ENCODE measurements at places on chromosomes 13 and 19.

DNA sequence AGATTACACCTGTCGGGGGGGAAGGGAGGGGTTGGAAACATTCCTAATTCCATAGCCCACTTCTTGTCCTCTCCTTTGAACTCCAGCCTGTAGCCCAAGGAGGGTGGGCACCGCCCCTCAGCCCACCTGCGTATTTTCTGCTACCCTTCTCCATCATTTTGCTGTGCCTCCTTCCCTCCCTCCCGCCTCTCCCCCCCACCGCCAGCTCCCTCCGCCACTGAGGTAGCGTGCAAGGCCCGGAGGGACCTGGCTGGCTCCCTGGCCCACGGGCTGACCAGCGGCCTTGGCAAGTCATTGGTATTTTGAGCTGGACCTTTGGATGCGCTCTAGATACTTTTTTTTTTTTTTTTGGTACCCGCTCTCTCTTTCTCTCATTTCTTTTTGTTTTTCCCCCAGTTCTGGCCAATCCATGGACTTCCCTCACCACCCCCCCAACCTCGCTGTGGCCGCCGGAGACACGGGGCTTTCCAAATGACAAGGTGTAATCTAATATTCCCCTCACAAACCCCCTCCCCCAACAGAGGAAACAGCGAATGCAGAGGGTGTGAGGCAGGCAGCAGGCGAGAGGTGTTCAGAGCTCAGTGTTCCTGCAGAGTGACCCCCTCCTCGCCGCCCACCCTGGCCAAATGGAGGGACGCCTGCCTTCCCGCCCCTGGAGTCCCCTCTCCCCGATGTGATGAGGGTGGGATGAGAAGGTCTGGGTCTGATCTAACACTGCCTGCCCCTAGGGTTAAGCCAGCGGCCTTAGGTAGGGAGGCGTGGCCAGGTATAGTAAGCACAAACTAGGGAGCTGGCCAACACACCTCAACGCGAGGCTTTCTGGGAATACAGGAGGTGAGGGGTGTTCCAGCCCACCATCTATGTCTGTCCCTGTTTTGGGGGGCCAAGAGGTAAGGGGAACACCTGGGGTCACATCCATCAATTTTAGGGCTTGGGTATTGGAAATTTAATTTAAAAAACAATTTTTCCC is 89.2 kb downstream of the PTPRS start:
- DNase-seq: no peak

DNA sequence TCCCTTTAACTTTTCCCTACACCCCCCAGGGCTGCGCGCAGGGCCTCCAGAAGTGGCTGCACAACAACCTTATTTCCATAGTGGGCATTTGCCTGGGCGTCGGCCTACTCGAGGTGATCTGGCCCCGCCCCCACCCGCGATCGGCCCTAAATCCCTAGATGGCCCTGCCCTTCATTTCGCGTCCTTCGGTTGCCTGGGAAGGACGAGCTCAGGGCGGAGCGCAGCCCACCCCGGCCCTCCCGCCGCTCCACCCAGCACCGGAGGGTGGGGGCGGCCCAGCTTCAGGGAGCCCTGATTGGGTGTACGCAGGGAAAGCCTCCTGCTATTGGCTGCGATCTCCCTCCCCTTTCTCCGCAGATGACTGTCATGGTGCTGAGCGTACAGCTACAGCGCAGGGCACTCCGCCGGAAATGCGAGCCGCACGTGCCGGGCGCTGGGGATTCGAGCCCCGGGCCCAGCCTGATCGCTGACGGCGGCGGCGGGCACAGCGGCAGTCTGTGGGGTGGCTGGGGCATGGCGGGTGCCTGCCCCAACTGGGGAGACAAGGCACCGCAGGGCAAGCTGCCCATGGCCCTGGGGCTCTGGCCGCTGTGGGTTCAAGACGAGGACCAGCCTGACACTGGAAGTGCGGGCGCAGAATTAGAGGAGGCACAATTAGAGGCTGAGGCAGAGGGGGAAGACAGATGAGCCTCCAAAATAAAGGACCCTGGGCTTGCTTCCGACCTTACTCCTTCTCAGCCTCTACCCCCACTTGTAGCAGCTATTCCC is 4.3 kb downstream of the CD37 start:
- peak; percentile 94 for DNase-seq

- DNase-seq: no peak
These were observed 256.3 kb upstream of the RFC3 start for GRCh38 chr13:33561627-33562026.

DNA sequence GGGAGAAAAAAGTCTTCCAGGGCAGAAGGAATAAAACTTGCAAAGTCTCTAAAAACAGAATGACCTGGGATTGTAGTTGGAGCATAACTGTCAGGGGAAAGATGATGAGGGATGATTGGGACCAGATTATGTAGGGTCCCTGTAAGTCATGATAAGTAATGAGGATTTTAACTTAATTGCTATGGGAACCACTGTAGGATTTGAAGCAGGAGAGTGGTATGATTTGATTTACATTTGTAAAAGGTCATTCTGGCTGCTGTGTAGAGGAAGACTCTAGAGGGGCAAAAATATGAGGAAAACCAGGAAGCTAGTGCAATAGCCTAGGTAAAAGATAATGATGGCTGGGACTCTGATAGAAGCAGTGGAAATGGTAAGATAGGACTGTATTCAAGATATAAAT is 900.2 kb downstream of the DIAPH3 start:
- DNase-seq: no peak

- no peak for DNase-seq
These were observed 74.1 kb downstream of the SHISA2 start for GRCh38 chr13:25977671-25978070.

DNA sequence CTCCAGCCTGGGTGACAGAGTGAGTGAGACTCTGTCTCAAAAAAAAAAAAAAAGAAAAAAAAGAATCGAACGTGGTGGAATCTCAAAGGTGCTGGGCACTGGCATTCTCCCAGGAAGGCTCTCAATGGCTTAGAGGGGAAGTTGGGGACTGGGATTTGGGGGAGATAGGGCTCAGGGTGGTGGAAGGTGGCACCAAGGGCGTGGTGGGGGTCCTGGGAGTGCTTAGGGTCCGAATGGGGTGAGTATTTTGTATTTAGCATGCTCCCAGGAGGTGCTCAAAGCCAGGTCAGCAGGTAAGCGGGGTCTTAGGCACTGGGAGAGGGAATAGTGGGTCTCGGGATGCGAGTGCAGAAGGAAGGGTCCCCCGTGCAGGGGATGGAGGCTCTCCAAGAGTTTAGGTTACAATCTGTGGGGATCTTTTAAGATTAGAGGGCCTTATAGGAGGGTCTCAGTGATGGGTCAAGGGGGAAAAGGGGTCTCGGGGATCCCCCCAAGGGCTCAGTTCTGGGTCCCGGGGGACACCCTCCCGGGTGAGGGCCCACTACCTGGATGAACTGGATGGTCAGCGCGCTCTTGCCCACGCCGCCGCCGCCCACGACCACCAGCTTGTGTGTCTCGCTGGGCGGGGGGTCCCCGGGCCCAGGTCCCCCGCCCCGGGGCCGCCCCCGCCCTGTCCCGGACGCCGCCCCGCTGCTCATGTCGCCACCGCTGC is 386 bp downstream of the RRAS start:
- no peak for DNase-seq

- DNase-seq: no peak
These were observed 26.8 kb downstream of the STARD13 start for GRCh38 chr13:33258808-33259193.

- DNase-seq: no peak
These were observed 39.7 kb downstream of the TPT1 start for GRCh38 chr13:45301263-45301662.

DNA sequence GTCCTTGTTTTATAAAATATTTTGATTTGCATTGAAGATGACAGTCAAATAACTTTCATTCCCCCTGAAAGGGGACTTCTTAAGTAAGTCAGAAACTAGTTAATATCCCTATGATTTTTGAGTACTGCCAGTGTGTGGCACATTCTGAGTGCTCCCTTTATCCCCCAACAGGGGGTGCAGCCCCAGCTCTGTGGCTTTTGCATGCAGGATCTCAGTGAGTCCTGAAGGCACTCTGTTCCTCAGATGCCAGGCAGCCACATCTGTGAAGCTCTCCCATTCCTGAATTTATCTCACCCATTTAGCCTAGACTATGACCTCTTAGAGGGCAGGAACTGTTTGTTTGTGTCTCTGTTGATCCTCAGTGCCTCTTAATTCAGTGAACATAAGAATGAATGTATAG is 123.1 kb downstream of the CDK8 start:
- DNase-seq: peak; percentile 62

DNA sequence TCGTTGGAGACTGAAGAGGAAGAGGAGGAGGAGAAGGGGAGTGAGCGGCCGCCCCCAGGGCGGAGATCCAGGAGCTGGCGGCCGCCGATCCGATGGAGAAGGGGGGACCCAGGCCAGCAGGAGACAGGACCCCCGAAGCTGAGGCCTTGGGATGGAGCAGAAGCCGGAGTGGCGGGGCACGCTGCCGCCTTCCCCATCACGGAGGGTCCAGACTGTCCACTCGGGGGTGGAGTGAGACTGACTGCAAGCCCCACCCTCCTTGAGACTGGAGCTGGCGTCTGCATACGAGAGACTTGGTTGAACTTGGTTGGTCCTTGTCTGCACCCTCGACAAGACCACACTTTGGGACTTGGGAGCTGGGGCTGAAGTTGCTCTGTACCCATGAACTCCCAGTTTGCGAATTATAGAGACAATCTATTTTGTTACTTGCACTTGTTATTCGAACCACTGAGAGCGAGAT is 1.8 kb downstream of the GADD45B start:
- no peak for DNase-seq

DNA sequence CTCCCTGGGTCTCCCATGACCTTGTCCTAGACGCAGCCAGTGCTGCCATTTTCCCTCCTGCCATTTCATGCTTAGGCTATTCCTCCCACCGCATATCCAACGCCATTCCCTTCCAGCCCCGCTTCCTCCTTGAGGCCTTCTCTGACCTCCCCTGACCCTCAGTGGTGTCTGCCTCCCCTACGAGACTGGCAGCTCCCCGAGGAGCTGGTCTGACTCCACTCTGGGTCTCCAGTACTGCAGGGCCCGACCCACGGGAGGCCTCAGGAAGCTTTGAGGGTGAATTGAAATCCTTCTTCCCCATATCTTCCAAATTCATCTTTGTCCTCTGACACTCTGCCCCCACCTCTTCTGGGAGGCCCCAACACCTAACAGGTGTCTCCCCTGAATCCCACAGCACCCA is 708 bp downstream of the KLK15 start:
- DNase-seq: no peak
